Activated T-cell treated with anti-CD3 and anti-CD28 coated beads for 24 hours (primary cell): ENCODE measurements at places on chromosomes 2 and 18.

DNA sequence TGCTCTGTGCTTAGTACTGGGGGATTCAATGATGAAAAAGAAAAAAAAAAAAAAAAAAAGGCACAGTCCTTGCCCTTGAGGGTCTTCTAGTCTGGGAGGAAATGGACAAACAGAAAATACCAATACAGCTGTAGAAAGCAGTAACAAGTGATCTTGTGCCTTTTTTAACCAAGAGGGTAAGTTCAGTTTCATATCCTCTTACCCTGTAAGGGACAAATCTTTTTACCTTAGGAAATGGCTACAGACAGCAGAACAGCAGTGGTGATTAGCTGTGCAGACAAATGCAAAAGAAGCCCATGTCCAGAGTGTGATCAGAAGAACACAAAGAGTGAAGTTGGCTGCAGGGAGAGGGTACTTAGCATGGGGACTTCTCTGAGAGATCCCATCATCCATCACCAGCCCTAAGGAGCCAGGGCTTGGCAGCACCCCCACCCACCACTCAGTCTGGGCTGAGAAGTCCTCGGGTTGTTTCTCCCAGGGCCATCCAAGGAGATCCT, 102.9 kb downstream of the ALPK2 start:
- no peak for DNase-seq

DNA sequence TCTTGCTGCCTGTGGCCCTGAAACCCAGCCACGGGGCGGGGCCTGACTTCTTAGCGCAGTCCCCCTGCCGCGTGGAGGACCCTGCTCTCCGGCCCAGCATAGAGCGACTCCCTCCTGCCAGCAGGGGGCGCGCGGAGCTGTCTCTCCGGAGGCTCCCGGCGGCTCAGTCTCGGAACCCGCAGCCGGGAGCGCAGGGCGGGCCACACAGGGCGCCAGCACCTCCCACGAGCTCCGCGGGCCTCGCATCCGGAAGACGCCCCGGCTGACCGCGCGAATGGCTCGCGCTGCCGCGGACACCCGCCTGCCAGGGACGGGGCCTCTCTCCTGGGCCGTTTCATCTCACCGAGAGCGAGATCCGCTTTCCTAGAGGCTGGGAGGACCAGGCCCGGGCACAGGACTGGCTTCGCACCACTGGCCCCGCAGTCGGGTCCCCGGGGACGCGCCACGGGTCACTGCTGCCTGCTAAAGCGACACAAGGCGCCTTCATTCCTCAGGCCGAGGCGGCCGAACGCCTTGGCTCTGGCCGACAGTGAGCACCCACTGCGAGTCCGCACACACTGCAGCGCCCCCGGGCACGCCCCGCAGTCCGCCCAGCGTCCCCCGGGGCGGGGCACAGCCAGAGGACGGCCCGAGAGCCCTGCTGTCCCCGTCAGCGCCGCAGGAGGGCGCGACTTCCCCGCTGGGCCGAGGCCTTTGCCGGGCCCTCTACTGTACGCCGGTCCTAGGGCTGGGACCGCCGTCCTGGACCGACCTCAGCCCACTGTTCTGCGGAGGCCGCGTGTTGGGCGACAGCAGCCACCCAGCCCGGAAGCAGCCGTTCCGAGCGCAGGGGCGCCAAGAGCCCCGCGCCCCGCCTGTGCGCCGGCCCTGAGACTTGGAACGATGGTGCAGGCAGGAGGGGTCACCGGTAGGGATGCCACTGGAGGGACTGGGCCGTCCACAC, 39.0 kb upstream of the ARHGEF4 start:
- peak; percentile 89 for DNase-seq

DNA sequence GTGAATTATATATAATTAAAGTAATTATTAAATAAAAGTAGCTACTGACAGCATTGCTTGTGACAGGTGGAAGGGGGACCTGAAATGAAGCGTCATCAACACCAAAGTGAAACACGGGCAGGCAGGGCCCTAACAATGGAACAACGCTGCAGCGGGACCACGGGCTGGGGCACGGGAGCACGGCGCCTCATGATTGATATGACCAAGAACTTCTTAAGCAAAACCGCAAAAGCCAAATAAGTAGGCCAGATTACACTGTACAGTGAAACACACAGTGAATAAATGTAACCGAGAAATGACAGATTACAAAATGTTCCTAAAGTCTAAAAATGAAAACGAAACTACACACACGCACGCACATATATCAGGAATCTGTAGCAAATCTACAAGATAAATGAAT, 81.4 kb downstream of the SNTG2 start:
- DNase-seq: peak; percentile 8

GRCh38 chr2:67716895-67717396, 319.8 kb downstream of the ETAA1 start:
- no peak for DNase-seq

DNA sequence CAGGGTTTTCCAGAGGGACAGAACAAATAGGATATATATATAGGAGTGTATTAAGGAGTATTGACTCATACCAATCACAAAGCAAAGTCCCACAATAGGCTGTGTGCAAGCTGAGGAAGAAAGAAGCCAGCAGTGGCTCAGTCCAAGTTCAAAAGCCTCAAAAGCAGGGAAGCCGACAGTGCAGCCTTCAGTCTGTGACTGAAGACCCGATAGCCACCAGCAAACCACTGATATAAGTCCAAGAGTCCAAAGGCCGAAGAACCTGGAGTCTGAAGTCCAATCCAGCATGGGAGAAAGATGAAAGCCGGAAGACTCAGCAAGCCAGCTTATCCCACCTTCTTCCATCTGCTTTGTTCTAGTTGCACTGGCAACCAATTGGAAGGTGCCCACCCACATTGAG, 39.0 kb upstream of the GPD2 start:
- no peak for DNase-seq
